Activated T-helper 1 cell treated with anti-CD3 and anti-CD28 coated beads, Interleukin-2, amount 50 U/mL, for 16 hours (primary cell): ENCODE measurements at places on chromosomes 7 and 10.

- DNase-seq = no peak
Observed at GRCh38 chr7:42183547-42183946, 53.5 kb downstream of the GLI3 start.

DNA sequence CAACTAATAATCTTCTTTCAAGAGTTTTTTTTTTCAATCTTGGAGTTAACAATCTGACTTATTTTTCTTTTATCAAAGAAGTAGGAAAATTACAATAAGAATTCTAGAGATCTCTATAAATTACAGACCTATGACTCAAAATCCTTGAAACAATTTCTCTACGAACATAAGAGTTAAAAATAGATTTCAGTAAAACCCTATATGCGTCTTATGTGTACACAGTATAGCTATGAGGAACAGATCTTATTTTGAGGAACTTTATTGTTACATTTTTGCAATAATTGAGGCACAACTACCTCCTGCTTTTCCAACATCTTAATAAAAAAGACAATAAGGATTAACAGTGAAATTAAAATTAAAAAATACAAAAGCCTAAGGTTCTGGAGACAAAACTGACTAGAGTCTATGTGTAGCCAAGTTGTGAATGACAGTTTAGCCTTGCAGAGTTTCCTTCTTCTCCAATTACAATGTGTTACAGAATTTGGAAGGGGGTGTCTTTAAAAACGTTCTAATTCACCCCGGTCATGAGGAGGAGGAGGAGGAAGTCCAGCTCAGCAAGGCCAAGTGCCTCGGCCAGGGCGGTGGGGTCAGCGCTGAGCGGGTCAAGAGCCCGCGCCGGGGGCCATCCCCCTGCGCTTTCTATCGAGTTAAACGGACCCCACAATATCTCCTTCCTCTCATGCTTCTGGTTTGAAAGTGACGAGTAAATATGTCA is 40.5 kb downstream of the AMZ1 start:
- DNase-seq = no peak

- DNase-seq = no peak
Observed at GRCh38 chr10:25047591-25048301, 31.3 kb downstream of the THNSL1 start.

GRCh38 chr10:129222436-129222835 is 244.6 kb upstream of the MGMT start:
- DNase-seq = no peak

- DNase-seq = no peak
Observed at GRCh38 chr10:92695679-92696605, 6.2 kb downstream of the HHEX start.

DNA sequence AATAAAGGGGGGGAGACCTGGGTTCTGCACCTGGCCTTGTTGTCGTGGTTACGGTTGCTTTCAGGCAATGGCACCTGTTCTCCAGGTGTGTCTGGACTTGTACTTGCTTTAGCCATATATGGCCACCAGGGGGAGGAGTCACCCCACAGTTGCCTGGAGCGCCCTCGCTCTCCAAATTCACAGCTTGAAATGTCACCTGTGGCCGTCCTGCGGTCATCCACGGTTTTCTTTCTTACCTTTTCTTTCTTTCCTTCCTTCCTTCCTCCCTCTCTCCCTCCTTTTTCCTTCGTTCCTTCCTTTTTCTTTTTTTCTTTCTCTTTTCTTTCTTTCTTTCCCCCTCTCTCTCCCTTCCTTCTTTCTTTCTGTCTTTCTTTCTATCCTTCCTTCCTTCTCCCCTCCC is 157.2 kb upstream of the ZNF92 start:
- DNase-seq = peak; percentile 23
